Hematopoietic multipotent progenitor cell (in vitro differentiated cells): ENCODE measurements at places on chromosomes 3 and 15.

DNA sequence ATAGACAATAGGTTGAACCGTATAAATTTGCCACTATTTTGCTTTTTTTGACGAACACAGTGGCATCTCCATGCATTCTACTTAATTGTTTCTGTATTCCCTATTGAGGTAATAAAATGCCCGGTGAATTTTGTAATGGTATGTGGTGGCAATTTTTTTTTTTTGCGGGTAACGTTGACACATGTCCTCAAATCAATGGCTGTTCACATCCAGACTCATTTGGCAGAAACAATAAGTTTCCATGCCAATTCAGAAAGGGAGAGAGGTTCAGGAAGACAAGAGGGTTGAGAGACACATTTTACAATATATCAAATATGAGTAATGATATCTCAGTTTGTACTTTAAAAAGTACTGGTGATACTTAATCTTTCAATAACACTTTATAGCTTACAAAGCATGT is 463.9 kb downstream of the WDR72 start:
- no peak for DNase-seq

DNA sequence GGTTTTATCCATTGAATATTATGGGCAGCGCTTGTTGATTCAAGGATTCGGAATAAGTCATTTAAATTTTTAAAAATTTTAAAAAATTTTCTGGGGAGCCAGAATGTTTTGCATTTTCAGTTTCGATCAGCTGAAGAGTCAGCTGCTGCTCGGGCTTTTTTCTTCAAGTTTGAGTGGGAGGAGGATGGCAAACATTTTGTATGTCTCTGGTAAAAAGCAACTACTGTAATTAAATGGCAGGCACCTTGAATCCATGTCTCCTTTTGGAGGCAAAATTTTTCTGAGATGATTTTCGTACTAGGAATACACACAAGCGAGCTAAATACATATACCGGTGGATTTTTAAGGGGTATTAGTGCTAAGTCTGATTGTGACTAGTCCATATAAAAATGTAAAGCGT is 612 bp downstream of the C3orf38 start:
- peak; percentile 24 for DNase-seq

GRCh38 chr3:194632809-194633348 is 340 bp downstream of the TMEM44 start:
- DNase-seq = no peak

GRCh38 chr15:48006031-48006511 is 114.7 kb upstream of the SLC24A5 start:
- no peak for DNase-seq

GRCh38 chr3:103512595-103512994 is 1077.8 kb downstream of the ZPLD1 start:
- DNase-seq = no peak

GRCh38 chr3:38925351-38925750 is 109.3 kb upstream of the SCN10A start:
- no peak for DNase-seq

DNA sequence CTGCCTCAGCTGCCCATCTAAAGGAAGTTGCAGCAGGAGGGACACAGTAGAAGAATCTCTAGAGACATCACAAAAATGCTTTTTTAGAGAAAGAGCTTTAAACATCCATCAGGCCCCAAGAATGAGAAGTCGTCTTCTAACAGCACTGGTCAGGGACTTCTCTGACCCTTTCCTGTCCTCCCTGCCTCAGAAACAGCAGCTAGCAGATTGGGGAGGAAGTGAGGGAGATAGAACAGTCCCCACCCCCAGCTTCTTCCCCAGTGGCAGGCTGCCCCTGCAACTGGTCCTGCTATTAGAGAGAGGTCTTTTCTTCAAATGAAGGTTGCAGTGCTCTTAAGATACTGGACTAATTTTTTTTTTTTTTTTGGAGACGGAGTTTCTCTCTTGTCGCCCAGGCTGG is 55.1 kb downstream of the PDE8A start:
- DNase-seq = no peak

GRCh38 chr3:169213956-169214355 is 449.6 kb downstream of the MECOM start:
- DNase-seq = no peak

DNA sequence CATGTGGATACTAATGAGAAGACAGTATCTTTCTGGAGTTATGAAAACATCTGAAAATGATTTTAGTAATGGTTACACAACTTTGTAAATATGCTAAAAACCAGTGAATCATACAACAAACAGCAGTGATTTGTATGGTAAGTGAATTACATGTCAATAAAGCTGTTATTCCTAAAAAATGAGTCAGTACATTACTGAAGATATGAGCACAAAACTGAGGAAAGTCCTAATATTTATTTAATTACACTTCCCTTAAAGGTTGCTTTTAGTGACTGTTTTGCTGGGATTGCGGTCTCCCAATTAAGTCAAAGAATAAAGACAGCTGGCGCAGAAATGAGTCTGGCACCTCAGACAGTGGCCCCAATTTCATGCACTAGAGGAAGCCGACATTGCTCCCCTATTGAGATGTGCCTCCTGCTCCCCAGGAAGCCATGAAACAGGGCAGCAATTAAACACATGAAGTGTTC is 50.9 kb upstream of the FSIP1 start:
- no peak for DNase-seq

DNA sequence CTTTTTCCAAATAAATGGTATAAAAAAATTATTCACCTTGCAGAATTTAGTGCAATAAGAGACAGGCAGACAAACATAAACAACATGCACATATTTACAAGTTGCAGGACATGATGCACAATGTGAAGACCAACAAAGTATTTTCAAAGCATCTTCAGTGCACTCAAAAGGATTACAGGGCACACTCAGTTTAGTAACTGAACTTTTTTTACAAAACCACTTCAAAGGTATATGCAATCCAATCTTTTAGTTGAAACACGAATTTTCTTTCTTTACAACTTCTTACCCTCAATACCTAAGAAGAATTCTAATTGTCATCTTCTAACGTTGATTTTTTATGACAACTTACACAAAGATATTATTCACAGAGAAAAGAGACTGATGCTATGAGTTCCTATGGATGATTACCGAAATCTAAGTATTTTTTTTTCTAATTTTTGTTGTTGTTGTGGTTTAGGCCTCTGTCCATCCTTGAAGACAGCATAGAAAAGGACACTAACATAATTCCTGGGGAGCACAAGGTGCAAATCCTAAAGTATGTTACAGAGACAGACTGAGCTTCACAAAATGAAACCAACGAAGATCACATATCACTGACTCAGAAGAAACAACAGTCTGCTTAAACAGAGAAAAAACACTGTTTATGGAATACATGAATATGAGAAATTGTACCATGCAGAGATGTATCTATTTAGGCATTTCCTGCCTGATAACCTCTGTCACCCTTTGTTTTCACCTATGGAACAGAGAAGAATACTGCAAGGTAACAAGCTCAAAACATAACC is 50.3 kb downstream of the ZMAT3 start:
- no peak for DNase-seq

DNA sequence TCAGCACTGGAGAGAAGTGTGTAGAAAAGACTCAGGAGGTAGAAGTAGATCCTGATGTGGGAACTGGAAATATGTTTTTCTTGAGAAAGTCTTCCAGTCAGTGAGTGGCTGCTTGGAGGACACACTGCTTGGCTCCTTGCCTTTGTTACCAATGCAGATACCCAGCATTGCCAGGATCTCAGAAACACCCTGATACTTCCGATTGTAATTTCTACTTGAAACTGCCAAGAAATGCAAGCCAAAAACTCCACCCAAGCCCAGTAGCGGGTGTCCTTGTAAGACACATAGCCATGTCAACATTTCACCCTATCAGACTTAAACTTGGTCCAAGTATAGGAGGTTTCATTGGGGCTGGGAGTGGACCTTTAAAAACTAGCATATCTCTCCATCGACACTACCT is 141.8 kb downstream of the ALDH1A2 start:
- DNase-seq = no peak

- DNase-seq = no peak
Measured at GRCh38 chr3:119428538-119428937, 34.9 kb downstream of the TMEM39A start.

GRCh38 chr3:4588466-4588865 is 95.3 kb downstream of the ITPR1 start:
- DNase-seq = no peak

GRCh38 chr3:129793319-129793718 is 100.2 kb downstream of the TMCC1 start:
- no peak for DNase-seq

GRCh38 chr15:34986326-34986725 is 1.8 kb downstream of the ZNF770 start:
- DNase-seq = no peak

DNA sequence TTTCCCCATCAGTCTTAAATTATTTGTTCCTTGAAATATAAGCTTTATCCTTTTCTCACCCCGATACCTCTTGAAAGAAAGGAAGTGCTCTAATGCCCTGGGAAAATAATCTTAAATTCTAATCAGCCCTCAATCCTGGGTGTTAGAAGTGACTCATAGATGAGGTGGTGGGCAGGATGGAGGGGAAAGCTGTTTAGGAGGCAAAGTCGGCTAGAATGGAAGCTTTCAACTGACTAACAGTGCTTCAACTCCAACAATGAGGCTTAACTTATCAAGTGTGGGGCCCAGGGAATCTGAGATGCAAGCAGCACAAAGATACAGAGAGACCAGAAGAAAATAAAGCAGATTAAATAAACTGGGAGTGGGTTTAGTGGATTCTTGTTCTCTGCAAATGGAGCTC is 175.8 kb downstream of the EPHB1 start:
- no peak for DNase-seq

DNA sequence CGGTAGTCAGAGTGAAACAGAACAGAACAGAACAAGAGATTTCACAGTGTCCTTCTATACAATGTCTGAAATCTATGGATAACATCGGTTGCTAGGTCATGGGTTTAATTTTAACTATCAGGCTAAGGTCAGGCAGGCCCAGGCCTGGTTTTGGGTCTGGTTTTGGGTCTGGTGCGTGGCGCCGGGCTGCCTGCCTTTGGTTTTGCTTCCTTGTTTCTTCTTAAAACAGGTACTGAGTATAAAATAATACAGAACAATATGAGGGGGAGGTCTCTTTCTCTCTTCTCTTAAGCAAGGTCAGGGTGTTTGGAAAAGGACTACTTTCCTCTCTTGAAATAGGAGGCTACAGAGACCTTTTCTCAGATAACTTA is 1.4 kb downstream of the AEN start:
- no peak for DNase-seq

- DNase-seq = no peak
Measured at GRCh38 chr3:124156866-124157712, 165.2 kb upstream of the ROPN1 start.

DNA sequence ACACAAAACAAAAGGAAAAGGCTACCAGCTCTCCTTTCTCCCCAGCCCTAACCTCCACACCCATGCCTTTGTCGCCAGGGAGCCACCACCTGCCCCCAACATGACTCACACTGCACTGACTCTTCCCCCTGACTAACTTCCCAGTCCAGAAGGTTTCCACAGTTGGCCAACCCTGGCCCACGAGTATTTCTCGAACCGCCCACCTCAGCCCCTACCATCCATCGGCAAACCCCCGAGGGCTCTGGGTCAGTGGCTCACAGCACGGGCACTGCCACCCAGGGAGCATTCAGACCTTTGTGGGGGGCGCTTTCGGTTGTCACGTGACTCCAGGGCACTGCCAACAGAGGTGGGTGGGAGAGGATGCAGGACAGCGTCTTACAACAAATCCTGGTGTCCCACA is 152.3 kb downstream of the LRRC28 start:
- no peak for DNase-seq

GRCh38 chr3:174775603-174776002 is 83.5 kb upstream of the NAALADL2 start:
- DNase-seq = no peak

- DNase-seq = no peak
Measured at GRCh38 chr3:78977073-78977472, 790.7 kb downstream of the ROBO1 start.

DNA sequence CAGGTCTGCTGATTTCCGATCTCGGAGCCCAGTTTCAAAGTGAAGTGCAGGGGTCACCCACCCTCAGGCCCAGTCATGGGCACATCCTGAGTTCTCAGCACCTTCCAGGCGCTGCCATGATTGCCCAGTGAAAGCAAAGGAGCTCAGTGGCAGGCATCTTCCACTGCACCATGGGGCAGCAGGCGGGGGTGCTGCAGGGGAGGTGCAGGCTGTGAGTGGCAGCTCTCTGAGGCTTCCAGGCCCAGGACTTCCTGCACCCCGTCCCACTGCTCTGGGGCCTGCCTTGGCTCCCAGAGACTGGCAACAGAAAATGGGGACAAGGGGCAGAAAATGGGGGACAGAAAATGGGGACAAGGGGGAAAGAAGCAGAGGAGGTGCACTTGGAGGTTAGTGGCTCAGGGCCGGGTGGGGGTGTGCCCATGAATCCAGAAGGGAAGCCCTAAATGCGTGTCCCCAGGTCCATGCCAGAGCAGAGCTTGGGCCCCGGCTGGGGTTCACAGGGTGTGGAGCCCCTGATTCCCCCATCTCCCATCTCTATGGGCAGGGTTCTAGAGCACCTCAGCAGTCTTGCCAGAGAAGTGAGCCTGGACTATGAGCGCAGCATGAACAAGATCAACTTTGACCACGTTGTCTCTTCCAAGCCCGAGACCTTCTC is 28.0 kb downstream of the DNAH1 start:
- DNase-seq = no peak

GRCh38 chr3:177385831-177386301 is 188.6 kb upstream of the TBL1XR1 start:
- no peak for DNase-seq

- peak; percentile 87 for DNase-seq
Measured at GRCh38 chr3:129599607-129600006, 6.9 kb downstream of the PLXND1 start.

- no peak for DNase-seq
Measured at GRCh38 chr15:100125401-100126191, 216.2 kb downstream of the ADAMTS17 start.

DNA sequence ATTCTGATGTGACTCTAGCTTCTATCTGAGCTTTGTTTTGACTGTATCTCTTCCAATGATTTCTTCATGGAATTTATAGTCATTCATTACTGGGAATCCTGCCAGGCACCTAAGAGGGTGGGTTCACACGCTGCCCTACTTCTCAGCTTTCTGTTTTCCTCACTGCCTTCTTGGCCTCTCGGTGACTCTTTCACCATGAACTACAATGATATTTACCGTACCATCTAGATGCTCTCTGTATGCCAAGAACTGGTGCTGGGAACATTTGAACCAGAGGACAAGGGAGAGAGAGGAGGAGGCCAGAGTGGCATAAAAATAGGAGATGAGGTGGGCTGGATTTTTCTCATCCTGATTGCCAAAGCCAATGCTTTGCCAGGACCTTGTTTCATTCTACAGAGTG is 280.0 kb upstream of the P2RY1 start:
- DNase-seq = no peak

GRCh38 chr15:101242999-101243336 is 8.9 kb downstream of the CHSY1 start:
- no peak for DNase-seq
